ENCODE measurements at places on chromosomes 3 and 15.
A peak's percentile ranks its signal among the peaks of the same experiment; 100 is the strongest.

DNA sequence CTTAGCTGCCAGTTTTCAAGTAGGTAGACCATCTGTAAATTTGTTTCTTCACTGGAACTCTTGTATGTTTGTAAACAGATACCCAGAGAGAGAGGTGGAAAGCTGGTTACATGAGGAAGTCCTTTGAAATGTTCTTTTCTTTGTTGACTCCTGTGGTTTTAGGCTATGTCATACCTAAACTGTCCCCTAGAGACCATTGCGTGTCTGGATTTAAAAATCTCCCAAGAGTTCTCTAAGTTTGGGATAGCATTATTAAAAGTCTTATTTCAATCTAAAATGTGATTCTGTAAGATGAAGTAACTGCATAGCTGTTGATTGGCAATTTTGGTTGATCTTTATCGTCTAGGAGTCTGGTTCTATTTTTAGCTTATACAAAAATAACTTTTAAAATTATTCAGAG is 127.2 kb downstream of the GHSR start:
- DNase-seq, result no peak

- DNase-seq, result no peak
Observed at GRCh38 chr15:95629503-95630168, 700.9 kb upstream of the NR2F2 start.

- DNase-seq, result no peak
Observed at GRCh38 chr15:83305704-83306291, 21.3 kb upstream of the BNC1 start.

GRCh38 chr3:150545419-150546225 is 674 bp downstream of the SERP1 start:
- DNase-seq, result peak; percentile 16

GRCh38 chr3:129766135-129766534 is 127.4 kb downstream of the TMCC1 start:
- no peak for DNase-seq

DNA sequence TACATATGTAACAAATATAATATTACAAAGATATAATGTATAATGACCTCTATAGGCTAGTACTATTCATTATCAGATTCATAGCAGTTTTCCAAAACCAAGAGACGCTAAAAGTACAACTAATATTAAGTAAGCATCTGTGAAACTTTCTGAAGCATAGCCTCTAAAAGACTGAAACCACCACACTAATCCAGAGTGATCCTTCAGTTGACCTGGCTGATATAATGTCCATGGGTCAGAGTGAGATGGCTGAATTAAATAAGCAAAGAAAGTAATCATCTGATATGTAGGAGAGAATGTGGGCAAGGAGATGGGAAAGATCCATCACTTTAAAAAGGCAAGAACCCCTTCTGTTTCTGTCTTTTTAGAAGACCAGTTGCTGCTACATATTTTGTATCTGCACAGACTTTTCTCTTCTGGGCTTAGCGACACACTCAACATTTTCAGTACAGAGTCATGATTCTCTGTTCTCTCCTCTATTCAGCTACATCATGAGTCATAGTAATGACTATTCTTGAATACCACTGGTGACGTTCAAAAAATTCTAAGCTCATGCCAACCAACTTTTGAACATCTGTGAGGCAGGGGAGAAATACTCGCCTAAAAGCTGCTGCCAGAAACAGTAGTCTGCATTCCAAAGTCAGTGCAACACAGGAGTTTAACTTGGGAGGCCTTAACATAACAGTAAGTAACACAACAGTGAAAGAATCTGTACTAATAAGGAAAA is 149.6 kb downstream of the MAGI1 start:
- no peak for DNase-seq

- no peak for DNase-seq
Observed at GRCh38 chr15:40957581-40958051, 4.3 kb downstream of the CHAC1 start.

DNA sequence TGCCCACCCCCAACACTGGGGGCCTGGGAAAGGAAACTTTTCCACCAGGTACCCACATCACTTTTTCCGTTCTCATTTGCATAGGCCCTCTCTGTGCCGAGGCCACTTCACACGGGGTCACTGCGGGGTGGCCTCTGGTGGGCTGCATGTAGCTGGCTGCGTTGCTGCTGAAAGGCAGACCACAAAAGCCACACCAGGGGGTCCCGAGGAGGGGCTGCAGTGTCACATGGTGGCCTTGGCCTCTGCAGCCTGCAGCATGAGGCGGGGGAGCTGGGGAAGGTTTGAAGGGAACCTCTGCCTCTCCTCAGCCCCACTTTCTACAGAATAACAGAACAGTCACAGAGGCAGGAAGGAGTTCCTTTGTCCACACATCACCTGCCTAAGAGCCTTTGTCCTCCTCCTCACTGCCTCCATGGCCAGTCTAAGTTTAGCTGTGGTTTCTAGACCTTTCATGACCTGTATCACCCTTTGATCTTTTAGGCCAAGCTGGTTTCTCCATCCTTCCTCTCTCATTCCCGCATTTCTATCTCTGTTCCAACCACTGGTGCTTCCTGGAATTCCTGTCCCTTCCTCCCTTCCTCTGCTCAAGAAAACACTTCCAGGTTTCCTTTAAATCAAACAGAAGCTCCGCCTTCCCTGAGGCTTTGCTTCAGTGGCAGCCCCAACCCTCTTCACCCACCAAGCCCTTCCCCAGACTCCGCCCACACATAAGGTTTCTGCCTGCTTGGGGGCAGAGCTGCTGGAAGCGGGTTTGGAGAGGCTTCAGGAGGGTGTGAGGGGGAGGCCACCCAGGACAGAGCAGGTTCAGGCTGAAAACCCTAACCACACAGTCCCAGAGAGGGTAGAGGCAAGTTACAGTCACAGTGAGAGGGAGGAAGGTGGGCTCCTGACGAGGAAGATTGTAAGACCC is 150.7 kb upstream of the TLE3 start:
- DNase-seq, result no peak

- DNase-seq, result no peak
Observed at GRCh38 chr3:148077318-148077923, 620.3 kb upstream of the AGTR1 start.

GRCh38 chr3:14222900-14223594 is 44.4 kb downstream of the LSM3 start:
- no peak for DNase-seq

- DNase-seq, result no peak
Observed at GRCh38 chr3:46971742-46972141, 4.8 kb downstream of the CCDC12 start.

GRCh38 chr3:66019896-66020295 is 18.8 kb downstream of the MAGI1 start:
- no peak for DNase-seq

DNA sequence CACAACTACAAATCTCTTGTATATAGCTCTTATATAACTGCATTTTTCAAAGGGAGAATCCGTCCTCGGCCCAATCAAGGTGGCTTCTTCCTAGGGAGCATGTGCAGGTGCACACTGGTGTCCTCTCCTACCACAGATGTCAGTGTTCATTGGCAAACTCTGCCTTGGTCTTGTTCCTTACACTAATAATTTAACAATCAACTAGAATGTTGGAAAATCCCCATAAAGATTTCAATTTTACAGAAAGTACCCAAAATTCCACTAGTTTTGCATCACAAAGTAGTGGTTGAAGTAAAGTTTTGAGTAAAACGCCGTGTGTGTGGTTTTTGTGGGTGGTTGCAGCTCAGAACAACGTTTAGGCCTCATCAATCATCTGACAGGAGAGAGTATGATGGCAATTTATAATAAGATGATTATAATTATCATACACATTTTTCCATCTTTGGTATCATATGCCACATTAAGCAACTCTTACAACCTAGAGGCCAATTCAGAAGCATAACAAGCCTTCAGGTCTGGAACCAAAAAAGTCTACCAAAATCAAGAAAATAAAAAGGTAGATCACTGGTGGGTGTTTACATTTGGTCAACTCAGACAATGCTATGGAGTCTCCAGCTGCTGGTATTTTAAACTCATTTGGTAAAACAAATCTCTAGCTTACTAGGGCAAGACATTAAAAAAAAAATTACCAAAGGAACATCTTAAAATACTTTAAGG is 128.9 kb upstream of the BHLHE40 start:
- no peak for DNase-seq

DNA sequence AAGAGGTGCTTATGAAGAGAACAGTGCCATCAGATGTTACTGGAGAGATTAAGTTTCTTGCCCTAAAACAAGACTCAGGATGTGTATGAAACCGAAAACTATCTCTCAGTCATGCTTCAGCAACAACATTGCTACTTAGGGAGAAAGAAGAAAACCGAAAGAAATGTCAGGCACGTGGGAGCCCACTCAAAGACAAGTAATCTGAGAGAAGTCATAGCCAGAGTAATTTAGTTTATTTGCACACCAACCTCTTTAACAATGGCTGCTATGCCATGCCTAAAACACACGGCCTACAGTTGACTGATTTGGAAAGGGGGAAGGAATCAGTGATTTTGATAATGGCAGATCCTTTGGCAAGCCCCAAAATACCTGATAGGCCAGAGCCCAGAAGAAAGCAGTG is 162.9 kb downstream of the TIGIT start:
- no peak for DNase-seq

DNA sequence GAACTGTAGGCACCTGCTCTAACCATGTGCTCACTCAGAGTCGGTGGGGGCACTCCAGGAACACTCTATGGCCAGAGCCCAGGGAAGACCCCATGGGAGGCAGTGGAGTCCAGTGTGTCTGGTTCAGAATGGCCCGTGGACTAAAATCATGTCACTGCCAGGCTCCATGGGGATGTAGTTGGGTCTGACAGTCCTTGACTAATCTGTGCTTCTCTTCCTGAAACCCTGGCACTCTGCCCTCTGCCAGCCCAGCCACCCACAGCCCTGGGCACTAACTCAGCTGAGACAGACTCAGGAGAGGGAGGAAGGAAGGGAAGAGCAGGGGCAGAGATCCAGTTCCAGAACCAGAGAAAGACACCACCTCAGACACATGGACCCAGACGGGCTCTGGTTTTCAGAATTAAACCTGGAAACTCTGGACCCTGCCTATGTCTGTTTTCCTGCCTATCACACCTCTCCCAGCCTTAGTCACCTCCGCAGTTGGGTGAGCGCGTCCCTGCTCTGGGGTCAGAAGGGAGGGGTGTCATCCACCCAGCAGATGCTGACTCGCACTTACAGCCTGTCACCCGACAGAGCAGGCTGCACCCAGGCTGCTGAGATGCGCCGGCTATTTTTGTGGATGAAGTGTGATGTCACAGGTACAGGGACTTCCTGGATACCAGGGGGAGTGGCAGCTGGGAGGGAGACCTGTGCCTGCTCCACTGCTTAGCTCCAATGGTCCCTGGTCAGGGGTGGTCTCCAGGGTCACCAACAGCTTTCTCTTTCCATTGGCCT is 56.8 kb upstream of the INSYN1 start:
- no peak for DNase-seq

DNA sequence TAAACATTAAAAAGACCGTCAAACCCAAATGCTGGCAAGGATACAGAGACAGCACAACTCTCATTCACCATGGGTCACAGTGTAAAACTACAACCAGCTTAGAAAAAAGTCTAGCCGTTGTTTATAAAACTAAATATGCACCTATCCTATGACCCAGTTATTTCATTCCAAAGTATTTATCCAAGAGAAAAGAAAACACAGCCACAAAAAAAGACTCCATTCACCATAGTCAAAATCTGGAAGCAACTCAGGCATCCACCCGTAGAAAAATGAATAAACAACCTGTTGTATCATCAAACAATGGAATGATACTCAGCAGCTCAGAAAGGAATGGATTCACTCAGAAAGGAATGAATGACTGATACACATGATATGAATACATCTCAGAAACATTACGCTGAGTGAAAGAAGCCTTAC is 28.6 kb downstream of the PLD1 start:
- no peak for DNase-seq

- no peak for DNase-seq
Observed at GRCh38 chr3:186589856-186590579, 19.5 kb downstream of the DNAJB11 start.

- DNase-seq, result no peak
Observed at GRCh38 chr15:70088455-70088854, 9.3 kb downstream of the TLE3 start.

GRCh38 chr15:88089731-88090130 is 166.8 kb downstream of the NTRK3 start:
- no peak for DNase-seq

GRCh38 chr15:48766196-48766595 is 44.7 kb downstream of the CEP152 start:
- DNase-seq, result no peak

- DNase-seq, result no peak
Observed at GRCh38 chr3:136237961-136238649, 12.0 kb upstream of the PCCB start.

DNA sequence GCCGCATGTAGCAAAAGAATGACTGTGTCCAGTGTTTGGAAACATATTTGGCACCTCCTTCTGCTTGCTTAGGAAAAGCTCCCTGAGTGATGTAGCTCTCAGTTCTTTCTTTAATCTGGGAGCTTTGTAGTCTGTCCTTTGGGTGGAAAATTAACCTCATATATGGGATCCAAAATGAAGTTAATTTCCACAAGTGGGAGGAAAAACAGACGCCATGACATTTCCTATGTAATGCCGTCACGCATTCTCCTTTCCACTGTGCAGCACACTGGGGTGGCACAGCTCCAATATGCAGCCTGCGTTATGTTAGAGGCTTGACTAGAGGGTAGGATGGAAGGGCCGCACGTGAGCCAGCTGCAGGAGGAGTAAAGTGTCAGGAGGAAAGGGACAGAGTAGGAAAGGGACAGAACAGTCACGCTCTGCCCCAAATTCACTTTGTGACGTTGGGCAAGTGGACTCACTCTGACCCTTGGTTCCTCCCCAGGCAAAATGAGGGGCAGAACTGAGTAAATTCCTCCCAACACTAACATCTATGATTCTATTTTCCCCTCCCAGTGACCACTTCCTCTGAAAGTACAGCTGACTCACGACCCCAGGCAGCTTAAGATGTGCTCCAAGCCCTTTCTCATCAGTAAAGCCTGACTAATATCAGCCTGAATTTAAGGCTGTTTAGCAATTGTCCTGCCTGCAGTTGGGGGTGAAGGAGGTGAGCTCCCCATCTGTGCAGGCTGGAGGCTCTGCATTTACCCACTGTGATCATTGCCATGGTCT is 176.5 kb upstream of the PFN2 start:
- no peak for DNase-seq

DNA sequence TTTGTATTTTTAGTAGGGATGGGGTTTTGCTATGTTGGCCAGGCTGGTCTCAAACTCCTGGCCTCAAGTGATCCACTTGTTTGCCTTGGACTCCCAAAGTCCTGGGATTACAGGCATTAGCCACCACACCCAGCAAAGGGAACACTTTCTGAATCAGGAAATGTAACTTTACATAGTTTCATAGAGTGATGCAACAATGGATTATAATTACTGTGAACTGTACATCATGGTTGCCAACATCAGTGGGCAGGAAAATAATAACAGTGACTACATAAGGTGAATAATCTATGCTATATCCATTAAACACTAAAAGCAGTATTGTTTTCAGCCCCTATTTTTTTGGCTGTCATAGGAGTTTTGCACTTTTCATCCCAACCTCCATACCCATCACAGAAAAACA is 5.0 kb upstream of the KPNA1 start:
- DNase-seq, result no peak

- no peak for DNase-seq
Observed at GRCh38 chr3:156371701-156372100, 183.2 kb downstream of the SSR3 start.
